Psoas muscle (tissue), 8 donors: ENCODE measurements at places on chromosomes 3 and 15. TPM values are rescaled to one million over a fixed set of nuclear protein-coding genes. Genes with fewer than 3 reads are reported as not detected.

Gene GOLGA8T
- not detected for polyA plus RNA-seq

Gene HEMK1
- 6.4 TPM for polyA plus RNA-seq

Gene HGD
- 0.09 TPM for polyA plus RNA-seq

Gene RNU5B-1
- polyA plus RNA-seq = not detected

DNA sequence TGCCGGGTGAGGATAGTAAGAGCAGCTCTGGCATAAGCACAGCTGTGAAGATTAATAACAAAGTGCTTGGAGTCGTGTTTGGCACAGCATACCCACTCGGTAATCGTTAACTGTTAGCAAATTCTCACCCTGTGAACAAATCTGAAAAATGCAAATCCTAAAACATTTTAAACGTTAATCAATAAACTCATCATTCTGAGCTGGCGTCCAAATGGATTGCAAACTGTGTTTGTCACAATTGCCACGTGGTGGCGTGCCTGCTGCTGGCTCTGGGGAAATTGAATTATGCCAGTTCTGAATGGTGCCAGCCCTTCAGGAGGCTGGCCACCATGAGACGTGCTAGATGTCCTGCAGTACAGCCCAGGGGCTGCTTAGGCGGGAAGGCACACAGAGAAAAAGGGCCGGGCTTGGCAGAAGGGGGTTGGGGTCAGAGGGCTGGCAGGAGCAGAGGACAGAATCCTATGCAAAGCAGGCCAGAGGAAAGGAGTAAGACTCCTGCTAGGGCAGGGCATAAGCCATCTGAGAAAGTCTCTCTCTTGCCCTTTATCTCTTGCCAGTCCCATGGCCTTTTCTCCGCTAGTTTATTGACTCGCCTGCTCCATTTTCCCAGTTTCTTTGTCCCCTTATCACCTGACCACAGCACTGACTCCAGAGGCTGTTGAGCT, 22.1 kb upstream of the POLG start:
- DNase-seq = no peak

GRCh38 chr15:55715355-55716076, 27.4 kb downstream of the PRTG start:
- no peak for DNase-seq

DNA sequence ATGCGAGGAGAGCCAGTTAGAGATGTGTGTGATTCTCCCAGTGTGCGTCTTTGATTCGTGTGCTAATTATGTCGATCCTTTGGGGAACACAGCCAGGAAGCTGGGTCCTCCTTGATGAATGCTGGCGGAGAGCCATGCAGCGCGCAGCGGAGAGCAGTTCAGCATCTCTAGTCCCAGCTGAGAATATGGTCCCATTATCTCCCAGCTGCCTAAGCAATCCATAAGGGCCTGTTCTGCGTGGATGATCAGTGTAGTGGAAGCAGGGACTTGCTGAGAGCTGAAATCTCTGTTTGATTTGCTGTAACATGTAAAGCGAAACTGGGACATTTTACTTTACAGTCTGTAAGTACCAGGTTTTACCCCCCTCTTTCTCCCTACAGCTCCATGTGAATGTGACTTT, 412.7 kb downstream of the CNTN4 start:
- DNase-seq = no peak

DNA sequence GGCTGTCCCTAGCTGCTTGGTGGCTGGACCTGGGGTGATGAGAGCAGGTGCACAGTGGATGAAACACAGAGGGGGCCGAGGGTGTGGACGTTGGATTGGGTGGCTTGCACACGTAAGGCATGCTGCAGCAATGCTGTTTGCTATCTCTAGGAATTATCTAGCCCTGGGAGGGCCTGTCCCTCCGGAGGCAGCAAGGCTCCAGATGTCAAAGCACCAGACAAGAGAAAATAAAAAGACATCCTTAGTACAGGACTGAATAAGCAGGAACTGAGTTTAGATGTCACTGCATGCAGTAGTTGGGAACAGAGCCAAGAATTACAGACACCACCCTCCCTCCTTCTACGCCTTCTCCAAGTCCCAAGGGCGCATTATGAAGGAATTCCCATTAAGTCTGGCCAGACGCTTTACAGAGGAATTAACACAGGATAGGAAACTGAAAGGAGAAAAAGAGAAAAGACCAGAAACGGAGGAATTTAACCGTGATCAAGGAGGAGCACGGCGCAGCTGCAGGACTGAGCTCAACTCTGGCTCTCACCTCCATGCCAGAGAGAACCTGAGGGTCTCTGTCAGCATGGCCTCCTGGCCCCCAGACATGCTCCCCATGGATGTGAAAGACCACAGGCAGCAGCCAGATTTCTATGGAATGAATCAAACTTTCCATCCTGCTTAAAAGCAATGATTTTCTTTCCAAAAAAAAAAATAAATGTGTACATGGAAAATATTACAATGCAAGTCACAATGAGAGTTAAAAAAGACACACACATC, 13.8 kb downstream of the ATP10A start:
- DNase-seq = no peak

GRCh38 chr3:81394651-81395524, 366.6 kb downstream of the GBE1 start:
- no peak for DNase-seq

- no peak for DNase-seq
Measured at GRCh38 chr3:12622335-12622734, 41.6 kb downstream of the RAF1 start.

- DNase-seq = no peak
Measured at GRCh38 chr15:39409876-39410530, 170.9 kb upstream of the THBS1 start.

- DNase-seq = no peak
Measured at GRCh38 chr15:61090386-61091288, 138.5 kb downstream of the RORA start.

- DNase-seq = no peak
Measured at GRCh38 chr3:118262800-118263402, 771.7 kb downstream of the IGSF11 start.

DNA sequence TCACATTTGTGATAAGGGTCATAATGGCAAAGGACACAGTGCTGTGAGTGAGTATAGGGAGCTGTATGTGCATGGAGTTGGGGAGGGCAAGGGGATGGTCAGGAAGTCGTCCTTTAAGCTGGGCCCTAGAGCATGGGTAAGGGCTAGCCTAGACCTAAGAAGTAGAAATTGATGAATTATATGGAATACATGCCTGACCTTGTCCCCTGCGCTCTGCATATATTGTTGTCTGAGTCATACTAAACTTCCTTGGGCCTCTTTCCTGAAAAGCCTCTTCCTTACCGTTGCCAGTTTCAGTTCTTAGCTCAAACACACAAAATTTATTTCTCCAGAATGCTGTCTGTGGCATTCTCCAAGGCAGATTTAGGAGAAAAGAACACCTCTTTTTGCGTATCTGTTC, 4.6 kb downstream of the SNRK start:
- no peak for DNase-seq

GRCh38 chr3:186308549-186308948, 53.5 kb downstream of the DGKG start:
- no peak for DNase-seq

DNA sequence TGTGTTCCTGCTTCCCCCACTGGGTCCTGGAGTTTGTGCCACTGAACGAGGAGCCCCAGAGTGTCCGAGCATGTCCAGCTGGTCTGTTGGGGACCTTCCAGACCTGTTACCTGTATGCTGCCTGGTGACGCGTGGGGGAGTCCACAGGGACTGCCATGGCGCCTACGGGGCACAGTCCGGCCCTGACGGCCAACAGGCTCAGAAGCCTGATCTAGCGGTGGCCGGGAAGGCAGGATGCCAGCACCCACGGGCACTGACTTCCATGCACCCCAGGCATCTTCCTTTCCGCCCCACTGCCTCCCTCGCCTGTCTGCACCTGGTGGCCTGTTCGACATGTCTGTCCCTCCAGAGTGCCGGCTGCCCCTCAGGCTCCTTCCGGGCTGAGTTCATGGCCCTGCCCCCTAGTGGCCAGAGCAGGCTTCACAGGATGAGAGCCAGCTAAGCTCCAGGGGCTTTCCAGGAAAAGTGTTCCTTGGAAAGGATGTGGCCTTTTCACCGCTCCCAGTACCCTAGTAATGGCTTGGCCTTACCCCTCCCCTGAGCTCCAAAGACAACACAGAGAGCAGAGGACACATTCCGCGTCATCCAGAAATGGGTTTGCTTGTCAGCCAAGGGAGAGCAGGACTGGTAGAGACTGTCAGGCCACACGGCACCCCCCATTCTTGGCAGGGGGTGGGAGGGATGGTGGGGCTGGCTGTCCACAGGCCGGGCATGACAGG, 35.7 kb downstream of the NGRN start:
- DNase-seq = peak; percentile 54

DNA sequence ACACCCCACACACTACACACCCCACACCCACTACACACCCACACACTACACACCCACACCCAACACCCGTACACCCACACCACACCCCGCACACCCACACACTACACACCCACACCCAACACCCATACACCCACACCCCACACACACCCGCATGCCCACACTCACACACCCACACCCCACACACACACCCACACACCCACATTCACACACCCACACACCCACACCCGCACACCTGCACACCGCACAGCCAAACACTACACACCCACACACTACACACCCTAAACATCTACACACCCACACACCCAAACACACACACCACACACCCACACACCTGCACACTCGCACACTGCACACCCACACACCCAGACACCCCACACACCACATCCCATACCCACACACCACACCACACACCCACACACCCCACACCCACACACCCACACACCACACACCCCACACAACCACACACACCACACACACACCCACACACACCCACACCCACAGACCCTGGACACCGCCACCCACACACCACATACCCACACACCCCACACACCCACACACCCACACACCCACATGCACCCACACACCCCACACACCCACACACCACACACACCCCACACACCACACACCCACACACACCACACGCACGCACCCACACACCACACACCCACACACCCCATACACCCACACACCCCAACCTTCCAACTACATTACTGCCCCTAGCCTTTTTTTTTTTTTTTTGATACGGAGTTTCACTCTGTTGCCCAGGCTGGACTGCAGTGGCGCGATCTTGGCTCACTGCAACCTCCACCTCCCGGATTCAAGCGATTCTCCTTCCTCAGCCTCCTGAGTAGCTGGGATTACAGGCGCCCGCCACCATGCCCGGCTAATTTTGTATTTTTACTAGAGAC, 16.9 kb downstream of the CEP19 start:
- DNase-seq = no peak

DNA sequence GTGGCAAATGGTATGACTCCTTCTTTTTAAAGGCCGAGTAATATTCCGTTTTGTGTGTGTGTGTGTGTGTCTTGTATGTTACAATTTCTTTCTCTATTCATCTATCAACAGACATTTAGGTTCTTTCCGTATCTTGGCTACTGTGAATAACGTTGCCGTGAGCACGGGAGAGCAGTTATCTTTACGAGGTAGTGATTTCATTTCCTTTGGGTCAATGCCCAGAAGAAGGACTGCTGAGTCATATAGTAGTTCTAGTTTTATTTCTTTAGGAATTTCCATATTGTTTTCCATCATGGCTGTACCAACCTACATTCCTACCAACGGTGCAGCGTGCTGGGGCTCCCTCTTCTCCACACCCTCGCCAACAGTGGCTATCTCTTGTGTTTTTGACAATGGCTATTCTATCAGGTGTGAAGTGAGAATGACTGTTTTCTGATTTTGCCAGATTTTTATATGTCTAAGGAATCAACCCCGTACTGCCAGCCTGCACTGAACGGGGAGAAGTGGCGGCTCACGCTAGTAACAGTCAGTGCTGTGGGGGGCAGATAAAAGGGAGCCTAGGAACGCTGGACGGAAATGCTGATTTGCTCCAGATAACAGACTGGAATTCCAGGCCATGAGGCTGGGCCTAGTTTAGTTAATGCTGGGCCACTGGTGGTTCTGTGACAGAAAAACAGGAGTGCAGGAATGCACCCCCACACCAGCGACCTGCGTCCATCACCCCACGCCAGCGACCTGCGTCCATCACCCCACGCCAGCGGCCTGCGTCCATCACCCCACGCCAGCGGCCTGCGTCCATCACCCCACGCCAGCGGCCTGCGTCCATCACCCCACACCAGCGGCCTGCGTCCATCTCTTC, 168.1 kb downstream of the XXYLT1 start:
- no peak for DNase-seq

DNA sequence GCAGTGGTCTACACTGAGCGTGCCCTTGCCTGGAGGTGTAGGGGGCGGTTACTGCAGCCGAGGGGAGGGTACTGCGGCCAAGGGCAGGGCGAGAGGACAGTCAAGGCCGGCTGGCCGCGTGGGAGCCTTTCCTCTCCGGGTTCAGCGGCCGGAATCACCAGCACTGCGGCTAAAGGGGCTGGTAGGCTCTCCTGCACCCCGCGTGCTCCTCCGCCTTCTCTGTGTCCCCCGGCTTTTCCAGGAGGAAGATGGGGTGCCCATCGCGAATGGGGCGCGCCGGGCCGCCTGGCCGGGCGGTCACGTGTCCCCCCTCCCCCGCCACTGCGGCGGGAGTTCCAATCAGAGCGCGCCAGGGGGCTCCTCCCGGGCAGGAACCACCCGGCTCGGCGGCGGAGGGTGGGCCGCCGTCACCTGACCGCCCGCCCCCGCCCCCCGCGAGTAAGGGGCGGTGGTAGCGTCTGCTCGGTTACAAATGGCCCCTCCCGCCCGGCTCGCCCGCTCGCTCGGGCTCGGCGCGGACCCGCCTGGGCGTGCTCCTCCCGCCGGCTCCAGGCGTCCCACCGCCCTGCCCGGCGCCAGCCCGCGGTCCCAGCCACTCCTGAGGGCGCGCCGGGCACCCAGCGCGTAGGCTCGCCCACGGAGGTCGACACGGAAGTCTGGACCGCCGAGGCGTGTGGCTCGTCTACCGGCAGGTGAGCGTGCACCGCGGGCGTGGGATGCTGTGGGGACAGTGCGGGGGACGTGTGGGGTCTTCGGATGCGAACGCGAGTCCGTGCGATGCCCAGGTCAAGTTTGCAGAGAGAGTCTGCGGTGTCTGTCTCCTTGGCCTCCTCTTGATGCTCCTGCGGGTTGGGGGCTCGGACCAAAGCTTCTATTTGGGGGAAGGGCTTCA, 242.6 kb upstream of the TOPAZ1 start:
- DNase-seq = no peak

GRCh38 chr3:15523660-15524417, 2.3 kb upstream of the COLQ start:
- no peak for DNase-seq

DNA sequence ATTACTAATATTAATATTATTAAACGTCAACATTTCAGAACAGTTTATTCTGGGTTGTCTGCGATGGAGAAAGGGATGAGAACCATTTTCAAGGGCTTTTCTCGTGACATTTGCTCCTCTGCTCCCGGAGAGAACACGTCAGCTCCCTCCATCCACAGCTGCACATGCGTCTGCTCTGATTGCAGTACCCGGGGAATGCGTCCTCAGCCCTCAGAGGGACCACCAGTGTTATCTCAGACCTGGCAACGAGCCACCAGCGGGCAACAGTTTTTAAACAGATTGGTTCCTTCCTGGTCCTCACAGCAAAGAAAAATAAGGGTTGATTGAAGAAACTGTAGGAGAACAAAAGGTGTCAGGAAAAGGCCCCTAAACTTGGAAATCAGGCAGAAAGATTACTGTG, 202.2 kb upstream of the ADAMTS9 start:
- peak; percentile 59 for DNase-seq

- no peak for DNase-seq
Measured at GRCh38 chr15:62360332-62361097, 195.4 kb upstream of the C2CD4B start.
